ENCODE measurements at places on chromosomes 16 and 17. TPM values are rescaled to one million over a fixed set of nuclear protein-coding genes. Genes with fewer than 3 reads are reported as not detected.

- no peak for ATAC-seq
These were observed 969.7 kb downstream of the CDH11 start for GRCh38 chr16:64151990-64152767.

DNA sequence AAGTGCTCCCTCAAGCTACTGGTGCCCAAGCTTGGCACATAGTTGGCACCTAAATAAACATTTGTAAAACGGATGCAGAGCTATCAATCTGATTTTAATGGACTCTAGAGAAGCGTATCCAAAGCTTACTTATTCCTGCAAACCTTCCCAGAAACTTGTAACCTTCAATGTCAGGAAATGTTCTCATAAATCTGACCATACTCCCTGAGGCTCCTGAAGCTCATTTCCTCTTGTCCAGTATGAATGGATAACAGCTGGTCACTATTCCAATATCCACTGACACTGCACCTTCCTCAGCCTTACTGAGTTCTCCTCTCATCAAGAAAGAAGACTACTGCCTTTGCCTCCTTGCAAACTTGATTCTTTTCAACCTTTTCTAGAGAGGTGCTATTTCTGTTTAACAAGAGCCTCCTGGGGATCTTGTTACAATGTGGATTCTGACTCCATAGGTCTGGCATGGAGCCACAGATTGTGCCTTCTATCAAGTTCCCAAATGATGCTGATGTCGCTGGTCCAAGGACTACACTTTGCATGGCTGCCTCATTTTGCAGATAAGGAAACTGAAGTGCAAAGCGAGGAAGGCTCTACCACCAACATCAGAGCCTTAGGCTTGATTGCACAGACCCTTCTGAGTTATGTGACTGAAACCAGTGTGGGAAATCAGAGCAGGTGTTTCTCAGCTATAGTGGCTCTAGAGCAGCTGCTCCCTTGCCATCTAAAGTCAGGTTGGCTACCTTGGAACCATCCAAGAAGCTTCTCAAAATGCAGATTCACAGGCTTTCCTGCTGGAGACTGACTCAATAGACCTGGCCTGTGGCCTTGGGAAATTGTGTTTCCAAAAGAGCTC lies 377.8 kb downstream of the SOX9 start:
- ATAC-seq: no peak

SLC12A3 gene
- not detected for total RNA-seq

GRCh38 chr17:50421308-50422051 lies 4.5 kb upstream of the ACSF2 start:
- peak; percentile 48 for ATAC-seq

DNA sequence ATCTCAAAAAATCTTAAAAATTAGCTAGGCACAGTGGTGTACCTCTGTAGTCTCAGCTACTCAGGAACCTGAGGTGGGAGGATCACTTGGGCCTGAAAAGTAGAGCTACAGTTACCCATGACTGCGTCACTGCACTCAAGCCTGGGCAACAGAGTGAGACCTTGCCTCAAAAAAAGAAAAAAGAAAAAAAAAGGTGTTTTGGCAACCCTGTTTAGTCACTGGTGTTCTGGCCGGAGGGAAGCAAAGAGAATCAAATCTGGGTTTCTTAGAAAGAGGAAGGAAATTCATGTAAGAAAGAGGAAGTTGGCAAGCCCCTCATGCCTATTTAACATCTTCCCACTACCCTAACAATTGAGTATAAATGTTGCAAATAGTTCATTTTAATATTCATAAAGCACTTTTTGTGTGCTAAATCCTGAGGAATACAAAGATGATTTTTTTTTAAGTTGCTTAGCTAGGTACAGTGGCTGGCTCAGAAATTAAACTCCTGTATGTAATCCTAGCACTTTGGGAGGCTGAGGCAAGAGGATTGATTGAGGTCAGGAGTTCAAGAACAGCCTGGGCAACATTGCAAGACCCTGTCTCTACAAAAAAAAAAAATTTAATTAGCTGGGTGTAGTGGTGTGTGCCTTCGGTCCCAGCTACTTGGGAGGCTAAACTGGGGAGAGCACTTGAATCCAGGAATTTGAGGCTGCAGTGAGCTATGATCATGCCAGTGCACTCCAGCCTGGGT lies 6.5 kb upstream of the USP32 start:
- peak; percentile 13 for ATAC-seq
